ENCODE measurements at places on chromosomes 4 and X. TPM values are rescaled to one million over a fixed set of nuclear protein-coding genes. Genes with fewer than 3 reads are reported as not detected.

DNA sequence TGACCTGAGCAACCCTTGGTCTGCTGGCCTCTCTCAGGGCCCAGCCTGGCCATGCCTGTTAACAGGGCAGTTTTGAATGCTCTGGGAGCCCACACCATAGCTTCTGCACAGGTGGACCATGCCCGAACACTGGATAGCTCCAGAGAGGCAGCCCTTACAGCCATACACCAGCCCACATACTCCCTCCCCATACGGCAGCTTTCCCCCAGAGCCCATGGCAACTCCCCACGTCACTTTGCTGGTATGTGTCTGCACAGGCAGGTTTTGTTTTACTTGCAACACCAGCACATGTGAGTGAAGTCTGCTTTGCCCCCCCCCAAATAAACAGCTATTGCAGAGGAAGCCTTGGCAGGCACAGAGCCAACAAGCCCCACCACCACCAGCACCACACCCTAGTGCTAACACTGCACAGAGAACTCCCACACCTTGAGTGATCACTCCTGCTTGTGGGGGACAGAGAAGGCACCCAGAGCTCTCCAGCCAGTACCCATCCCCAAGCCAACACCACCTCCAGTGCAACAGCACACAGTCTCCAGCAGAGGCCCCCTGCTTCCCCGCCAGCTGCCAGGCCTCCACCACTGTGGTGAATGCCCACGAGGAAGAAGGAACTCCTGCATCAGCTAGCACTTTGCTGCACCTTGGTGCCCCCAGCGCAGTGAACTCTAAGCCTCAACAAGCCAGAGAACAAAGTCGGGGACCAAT is 87.3 kb downstream of the STPG2 start:
- DNase-seq = no peak

DNA sequence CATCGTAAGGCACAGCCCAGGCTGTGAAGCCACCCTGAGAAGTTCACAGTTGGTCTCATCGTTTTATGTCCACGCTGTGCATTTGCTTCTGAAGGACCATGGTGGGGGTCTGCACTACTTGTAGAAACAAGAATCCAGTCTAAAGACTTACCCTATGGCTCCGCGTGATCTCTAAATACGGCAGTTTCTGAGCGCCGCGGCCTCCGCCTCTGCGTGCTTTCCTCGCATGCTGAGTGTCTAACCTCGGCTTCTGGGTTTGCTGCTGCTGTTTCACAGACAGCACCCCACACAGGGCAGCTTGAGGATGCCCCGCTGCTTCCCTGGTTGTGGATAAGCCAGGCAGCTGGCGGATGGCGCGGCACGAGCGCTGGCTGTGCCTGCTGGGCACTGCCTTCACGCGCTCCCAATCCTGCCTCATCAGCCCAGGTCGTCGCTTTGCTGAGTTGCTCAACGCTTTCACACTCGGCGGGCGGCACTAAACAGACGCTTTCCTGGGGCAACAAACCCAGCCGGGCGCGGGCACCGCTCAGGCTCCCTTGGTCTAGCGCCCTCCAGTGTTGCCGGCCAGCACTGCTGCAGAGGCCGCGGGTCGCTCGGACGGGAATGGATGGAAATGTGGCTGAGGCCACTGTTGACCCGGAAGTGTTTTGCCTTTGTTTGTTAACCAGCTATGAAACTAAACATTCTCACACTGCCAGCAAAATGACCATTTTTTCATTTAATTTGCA is 39.2 kb downstream of the FGFRL1 start:
- no peak for DNase-seq

DNA sequence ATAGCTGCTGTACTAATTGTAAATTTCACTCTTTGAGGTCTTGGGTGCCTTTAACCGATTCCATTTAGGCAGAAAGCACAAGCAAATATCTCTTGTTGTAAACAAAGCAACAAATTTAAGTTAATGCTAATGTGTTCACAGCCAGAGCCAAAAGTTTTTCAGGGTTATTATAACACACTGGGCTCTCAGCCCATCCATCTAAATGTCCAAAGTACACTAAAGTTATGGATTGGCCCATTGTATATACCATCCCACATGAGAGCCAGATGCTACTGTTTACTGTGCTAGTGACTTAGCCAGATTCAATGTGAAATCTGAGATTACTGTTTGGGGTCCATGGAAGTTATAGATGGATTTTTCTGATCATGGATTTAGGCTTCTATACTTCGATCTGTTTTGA is 186.7 kb downstream of the LARP7 start:
- DNase-seq = no peak

GRCh38 chr4:113060853-113061252 is 11.4 kb downstream of the ANK2 start:
- DNase-seq = no peak

DNA sequence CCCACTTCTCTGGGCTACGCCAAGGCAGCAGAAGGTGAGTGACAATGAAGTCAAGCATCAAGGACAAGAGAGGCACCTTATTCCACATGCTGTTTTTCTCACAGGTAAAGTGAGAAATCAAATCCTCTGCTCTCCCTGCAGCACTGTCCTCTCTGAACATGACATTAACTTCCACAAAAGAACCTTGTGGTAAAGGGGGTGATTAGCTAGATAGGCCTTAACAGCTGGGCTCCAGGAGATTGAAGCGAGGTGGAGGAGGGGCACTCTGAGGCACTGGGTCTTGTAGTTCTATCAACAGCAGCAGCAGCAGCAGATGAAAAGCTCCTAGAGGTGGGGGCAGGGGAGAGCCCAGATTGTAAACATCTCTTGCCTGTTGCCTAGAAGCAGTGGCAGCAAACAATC is 96.8 kb upstream of the CXXC4 start:
- DNase-seq = no peak

- no peak for DNase-seq
Observed at GRCh38 chr4:26273616-26273980, 47.2 kb upstream of the RBPJ start.

Gene PITX2
- not detected for total RNA-seq
